NCI-H82 (cell line): ENCODE measurements at places on chromosomes 6 and 20.

GRCh38 chr6:125200941-125201340 is 47.4 kb downstream of the TPD52L1 start:
- no peak for DNase-seq

DNA sequence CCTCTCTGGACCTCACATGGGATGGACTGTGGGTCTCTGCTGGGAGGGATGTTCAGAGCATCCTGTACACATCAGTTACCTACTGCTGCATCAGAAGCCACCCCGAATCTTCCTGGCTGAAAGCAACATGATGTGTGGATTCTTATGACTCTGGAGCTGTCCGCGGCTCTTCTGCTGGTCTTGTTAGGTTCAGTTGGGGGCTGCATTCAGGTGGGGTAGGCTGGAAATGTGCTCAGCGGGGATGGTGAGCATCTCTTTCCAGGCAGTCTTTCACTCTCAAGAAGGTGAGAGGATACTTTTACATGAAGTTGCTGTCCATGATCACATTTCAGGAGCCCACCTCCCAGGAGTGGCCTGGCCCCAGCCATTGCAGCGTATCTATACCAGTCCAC is 5.2 kb upstream of the CST5 start:
- DNase-seq: no peak

GRCh38 chr20:55269913-55270312 is 735.4 kb downstream of the CBLN4 start:
- DNase-seq: no peak

GRCh38 chr6:1855890-1856289 is 246.2 kb downstream of the FOXC1 start:
- no peak for DNase-seq

- DNase-seq: no peak
These were observed 194.3 kb upstream of the MARCKS start for GRCh38 chr6:113662688-113663333.

- DNase-seq: no peak
These were observed 1.3 kb downstream of the GCLC start for GRCh38 chr6:53543359-53544216.

GRCh38 chr6:146968041-146968760 is 236.0 kb upstream of the STXBP5 start:
- no peak for DNase-seq

DNA sequence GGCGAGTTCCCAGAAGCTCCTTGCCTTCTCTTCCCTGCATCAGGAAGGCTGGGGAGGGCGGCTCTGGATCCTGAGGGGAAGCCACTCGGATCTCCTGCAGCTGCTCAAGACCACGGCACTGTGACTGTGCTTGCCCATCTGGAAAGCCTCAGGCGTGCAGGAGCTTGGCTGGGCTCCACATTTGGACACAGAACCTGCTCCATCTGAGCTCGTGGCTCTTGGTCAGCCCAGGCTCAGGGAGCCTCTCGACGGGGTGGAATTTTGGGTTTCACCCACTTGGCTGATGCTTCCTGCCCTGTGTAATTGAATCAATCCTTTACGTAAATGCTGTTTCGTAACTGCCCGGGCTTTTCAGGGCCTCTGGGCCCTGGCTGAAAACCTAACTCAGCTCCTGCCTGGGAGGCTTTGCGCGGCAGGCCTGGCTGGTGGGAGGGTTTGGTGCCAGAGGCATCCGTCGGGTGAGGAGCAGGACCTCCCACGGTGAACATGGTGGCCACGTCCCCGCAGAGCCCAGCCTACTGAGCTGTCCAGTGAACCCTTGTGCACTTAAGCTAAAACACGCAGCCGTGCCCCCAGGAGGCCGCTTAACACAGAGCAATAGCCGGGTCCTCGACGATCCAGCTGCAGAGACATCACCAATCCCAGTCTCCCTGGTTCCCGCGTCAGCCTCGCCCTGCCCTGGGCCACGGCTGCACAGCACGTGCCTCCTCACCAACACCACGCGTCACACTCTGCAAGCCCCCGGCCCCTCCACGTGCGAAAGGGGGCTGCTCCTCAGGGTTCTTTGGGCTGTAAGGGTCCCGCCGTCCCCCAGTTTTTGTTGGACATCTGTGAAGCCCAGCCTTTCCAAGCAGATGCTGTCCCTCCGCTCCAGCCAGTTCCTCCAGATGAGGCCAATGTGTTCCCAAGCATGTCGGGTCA is 241.0 kb downstream of the DLL1 start:
- no peak for DNase-seq

DNA sequence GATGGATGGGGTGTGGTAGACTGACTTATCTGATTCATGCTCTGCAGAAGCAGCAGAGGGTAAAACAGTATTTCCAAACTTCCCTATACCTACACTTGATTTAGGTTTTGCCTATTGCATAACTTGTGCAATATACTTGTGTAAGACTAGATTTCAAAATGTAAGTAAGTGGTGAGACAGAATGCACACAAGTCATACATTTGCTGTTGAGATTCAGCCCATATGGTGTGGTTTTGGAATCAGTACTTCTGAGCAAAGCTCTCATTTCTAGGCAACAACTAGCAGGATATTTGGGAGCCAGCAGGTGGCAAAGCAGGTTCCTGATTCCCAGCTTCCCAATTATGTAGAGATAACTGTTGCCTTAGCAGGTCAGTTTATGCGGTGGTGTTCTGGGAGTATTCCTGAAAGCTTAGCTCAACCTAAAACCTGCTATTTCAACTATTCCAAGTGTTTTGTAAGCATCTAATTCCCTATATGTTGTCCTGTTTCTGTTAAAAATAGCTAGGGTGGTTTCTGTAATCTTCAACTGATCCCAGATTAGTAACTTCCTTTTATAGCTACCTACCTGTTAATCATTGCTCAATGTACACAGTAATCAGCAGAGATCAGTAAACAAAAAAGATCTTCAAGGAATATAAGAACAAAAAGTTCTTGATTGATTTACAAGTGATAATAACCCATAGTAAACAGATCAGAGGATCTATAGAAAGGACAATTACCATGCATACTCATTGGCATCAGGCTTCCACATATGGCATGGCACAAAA is 8.5 kb upstream of the FABP7 start:
- DNase-seq: peak; percentile 43

DNA sequence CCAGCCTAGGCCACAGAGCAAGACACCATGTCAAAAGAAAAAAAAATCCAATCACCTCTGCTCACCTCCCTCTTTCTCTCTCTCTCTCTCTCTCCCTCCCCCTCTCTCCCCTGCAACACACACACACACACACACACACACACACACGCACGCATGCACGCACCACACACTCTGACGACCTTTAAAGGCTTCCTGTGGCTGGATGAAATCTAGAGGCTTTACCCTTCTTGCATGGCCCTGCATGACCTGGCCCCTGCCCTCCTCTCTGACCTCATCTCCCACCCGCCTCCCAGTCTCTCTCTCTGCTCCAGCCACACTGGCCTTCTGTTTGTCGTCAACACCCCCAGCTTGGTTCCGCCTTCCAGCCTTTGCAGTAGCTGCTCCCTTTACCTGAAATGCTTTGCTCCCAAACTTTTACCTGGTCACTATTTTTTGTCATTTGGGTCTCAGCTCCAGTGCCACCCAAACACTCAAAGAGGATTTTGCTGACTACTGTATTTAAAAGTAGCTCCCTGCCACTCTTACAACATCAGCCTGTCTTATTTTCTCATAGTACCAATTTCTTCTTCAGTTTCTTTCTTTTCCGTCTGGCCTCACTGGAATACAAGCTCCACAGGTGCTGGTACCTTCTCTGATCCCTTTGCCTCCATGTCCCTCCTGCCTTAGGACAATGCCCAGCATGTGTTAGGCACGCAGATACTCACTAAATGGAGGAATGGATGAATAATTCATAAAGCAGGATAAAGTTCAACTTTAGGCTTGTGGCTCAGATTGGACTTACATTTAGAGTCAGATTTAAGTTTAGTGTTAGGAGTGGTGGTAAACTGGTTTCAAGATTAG is 4.3 kb upstream of the LTA start:
- no peak for DNase-seq

- DNase-seq: no peak
These were observed 108.2 kb downstream of the THEMIS start for GRCh38 chr6:127792616-127793015.

DNA sequence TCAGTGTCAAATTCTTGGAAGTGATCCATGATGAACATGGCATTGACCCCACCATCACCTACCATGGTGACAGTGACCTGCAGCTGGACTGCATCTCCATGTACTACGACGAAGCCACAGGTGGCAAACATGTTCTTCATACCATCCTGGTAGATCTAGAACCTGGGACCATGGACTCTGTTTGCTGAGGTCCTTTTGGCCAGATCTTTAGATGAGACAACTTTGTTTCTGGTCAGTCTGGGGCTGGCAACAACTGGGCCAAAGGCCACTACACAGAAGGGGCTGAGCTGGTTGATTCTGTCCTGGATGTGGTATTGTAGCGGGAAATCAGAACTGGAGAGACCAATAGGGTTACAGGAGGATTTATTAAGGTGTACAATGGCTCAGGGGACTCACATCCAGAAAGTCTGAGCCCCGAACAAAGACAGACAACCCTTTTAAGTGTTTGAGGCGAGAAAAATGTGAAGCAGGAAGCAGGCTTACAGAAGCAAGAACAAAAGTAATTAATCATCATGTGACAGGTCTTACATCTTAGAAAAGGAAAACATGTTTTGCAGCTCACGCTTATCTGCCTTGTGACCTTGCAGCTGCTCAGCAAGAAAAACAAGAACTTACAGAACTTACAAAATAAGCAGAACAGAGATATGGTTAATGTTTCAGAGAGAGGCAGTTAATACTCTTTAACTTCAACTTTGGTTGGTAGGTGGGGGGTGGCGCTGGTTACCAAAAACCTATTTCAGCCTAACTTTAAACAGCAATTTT is 58.8 kb upstream of the MOCS1 start:
- no peak for DNase-seq

DNA sequence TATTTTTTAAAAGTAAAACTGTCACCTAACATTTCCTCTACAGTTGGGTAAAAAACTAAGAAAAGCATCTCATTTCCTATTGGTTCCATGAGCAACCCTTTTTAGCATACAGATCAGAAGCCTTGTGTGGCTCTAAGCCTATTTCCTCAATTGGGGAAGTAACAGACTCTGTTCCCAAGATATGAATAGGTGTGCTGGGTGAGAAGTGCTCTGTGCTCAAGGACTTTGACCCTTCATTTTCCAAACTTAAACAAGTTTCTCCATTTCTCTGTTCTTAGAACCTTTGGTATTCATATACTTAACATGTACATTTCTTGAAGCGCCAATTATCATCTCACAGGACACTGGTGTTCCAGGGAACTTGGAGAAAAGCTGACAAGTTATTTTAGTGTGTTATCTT is 24.1 kb downstream of the CARMIL1 start:
- no peak for DNase-seq

DNA sequence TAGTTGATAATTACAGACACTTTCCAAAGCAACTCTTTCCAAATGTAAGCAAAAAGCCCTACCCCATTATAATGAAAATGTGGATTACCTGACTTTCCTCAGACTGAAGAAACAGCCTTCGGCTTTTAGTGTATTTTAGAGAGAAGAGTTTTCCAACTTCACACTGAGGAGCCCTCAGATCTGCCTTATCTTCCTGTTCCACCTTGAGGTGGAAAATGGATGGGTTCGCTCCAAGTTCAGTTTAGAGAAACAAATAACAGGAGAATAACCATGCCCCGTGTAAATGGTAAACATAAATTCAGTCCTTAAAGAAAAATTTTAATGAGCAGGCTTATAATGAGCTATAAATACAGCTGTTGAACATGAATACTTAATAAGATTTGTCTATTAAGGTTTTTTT is 21.1 kb upstream of the MTHFD1L start:
- DNase-seq: no peak

- DNase-seq: no peak
These were observed 8.2 kb downstream of the LY86 start for GRCh38 chr6:6596529-6597328.

DNA sequence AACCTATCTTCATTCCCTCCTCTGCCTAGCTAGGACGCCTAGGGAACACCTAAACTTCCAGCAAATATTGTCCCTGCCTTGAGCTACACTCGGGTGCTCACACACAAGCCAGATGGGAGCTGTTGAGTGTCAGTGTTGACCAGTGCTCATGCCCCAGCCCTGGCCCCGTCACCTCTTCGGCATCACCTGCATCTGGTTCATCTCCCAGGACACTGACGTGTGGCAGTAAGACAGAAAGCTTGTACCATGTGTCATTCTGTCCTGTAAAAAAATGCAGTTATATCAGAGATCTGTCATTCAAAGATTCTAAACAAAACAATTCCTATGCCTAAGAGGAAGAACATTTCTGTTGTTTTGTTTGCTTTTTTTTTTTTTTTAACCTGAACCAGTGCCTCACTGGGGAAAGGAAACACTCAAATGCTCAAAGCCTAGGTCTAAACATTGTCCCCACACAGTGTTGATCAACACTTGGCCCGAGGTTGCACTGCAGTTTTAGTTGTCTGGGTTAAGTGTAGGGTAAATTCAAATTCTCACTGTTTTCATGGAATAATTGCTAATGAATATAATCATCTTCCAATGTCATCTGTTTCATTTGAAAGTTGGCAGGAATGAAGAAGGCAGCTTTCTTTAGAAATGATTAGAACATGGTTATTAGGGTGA is 102.7 kb upstream of the SASH1 start:
- DNase-seq: no peak

DNA sequence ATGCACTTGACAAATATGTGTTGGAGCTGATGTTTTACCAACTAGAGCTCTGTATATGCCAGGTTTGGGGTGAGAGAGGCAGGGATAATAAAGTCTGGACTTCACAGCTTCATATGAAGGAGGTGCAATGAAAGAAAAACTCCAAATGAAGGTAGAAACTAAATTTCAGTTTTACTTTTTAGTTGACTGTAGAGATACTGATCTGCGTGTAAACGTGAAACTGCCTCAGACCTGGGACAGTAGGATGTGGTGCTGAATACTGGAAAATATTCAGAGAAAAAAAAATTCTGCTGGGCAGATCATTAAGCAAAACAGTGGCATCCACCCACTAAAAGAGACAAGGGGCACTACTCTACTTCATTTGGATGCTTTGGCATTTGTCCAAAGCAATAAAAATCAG is 94.5 kb downstream of the BACH2 start:
- DNase-seq: no peak

GRCh38 chr6:6870921-6871320 is 236.8 kb upstream of the RREB1 start:
- no peak for DNase-seq

- no peak for DNase-seq
These were observed 702.7 kb upstream of the AGPAT4 start for GRCh38 chr6:161976553-161976952.
